ENCODE measurements at places on chromosomes 6 and 20.

DNA sequence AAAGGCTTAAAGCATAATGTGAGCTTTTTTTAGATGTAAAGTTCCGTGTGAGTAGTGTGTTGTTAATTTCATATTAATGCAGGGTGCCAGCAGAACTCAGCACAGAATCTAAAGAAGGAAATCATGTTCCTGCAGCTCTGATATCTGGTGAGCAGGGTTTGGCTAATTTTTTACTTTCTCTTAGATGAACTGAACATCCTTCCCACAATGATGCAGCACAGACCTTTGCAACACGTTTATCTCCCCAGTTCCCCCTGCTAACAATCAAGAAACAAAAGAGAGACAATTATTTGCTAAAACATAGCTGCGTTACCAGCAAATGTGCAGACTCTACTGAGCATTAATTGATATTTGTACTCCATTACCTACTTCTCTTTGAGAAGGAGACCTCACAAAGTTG lies 39.1 kb upstream of the ATXN1 start:
- peaks cover 2% of the 10 kb centered on the region for H3K4me1 ChIP-seq
- H3K27me3 ChIP-seq: no peaks in the 10 kb centered on the region
- H3K27ac ChIP-seq: peak overlapping the region; percentile 43
- no peak for DNase-seq
- no peaks in the 10 kb centered on the region for H3K36me3 ChIP-seq
- no peak overlapping the region for H3K4me3 ChIP-seq

- no peak overlapping the region for H3K27ac ChIP-seq
- H3K4me3 ChIP-seq: no peak overlapping the region
- H3K4me1 ChIP-seq: no peaks in the 10 kb centered on the region
Observed at GRCh38 chr20:5191829-5192569, 65.2 kb downstream of the CDS2 start.

DNA sequence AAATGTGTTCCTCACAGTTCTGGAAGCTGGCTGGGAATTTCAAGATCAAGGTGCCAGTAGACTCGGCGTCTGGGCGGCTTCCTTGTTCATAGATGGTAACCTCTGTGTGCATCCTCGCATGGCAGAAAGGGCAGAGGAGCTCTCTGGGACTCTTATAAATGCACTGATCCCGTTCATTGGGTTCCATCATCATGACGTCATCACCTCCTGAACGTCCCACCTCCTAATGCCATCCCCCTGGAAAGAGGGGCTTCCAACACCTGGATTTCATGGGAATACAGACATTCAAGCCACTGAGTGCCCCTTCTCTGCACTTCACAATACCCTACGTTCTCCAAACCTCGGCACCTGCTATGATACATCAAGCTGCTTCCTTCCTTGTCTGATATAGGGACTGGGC lies 37.5 kb upstream of the THBS2 start:
- H3K4me3 ChIP-seq: no peak overlapping the region
- no peak for DNase-seq
- no peaks in the 10 kb centered on the region for H3K36me3 ChIP-seq
- H3K4me1 ChIP-seq: peaks cover 17% of the 10 kb centered on the region
- no peak overlapping the region for H3K27ac ChIP-seq
- no peaks in the 10 kb centered on the region for H3K27me3 ChIP-seq

GRCh38 chr20:61192337-61192950 lies 59.6 kb upstream of the CDH4 start:
- H3K27me3 ChIP-seq: no peaks in the 10 kb centered on the region
- DNase-seq: no peak
- no peak overlapping the region for H3K27ac ChIP-seq
- no peaks in the 10 kb centered on the region for H3K4me1 ChIP-seq

- H3K27ac ChIP-seq: no peak overlapping the region
- peak; percentile 31 for DNase-seq
- H3K27me3 ChIP-seq: no peaks in the 10 kb centered on the region
Observed at GRCh38 chr6:111291336-111292259, 191.4 kb downstream of the REV3L start.

GRCh38 chr6:3740551-3741476 lies 10.7 kb downstream of the PXDC1 start:
- peaks cover 5% of the 10 kb centered on the region for H3K4me1 ChIP-seq
- H3K27ac ChIP-seq: no peak overlapping the region
- H3K36me3 ChIP-seq: peaks cover 47% of the 10 kb centered on the region

- H3K27me3 ChIP-seq: no peaks in the 10 kb centered on the region
- no peak overlapping the region for H3K27ac ChIP-seq
- H3K4me3 ChIP-seq: no peak overlapping the region
- no peaks in the 10 kb centered on the region for H3K36me3 ChIP-seq
- DNase-seq: no peak
Observed at GRCh38 chr6:144651234-144651633, 366.1 kb downstream of the UTRN start.

DNA sequence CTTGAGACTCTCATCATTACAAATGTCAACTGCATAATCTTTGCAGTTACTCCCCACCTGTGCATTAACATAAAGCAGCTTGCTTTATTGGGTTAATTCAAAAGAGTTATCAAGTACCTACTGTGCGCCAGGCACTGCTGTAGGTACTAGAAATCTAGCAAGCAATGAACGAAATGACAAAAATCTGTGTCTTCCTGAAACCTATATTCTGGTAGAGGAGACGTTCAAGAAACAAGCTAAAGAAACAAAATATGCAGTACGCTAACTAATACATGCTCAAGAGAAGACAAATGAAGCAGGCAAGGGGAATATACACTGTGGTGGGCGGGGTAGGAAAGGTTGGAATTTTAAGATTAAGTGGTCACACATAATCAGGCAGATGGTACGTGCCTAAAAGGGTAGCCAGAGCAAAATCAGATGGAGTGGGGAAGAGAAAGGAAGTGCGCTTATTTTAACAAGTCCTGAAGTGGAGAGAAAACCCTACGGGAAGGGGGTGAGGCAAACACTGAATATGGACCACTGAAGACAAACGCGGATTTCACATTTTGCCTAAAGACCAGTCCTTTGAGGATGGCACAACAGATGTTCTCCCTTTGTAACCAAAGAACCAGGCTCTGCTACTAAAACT lies 1.2 kb downstream of the ELOVL2 start:
- no peak overlapping the region for H3K4me3 ChIP-seq
- peaks cover 4% of the 10 kb centered on the region for H3K4me1 ChIP-seq
- no peak overlapping the region for H3K27ac ChIP-seq
- no peaks in the 10 kb centered on the region for H3K36me3 ChIP-seq
- peaks cover 3% of the 10 kb centered on the region for H3K27me3 ChIP-seq

DNA sequence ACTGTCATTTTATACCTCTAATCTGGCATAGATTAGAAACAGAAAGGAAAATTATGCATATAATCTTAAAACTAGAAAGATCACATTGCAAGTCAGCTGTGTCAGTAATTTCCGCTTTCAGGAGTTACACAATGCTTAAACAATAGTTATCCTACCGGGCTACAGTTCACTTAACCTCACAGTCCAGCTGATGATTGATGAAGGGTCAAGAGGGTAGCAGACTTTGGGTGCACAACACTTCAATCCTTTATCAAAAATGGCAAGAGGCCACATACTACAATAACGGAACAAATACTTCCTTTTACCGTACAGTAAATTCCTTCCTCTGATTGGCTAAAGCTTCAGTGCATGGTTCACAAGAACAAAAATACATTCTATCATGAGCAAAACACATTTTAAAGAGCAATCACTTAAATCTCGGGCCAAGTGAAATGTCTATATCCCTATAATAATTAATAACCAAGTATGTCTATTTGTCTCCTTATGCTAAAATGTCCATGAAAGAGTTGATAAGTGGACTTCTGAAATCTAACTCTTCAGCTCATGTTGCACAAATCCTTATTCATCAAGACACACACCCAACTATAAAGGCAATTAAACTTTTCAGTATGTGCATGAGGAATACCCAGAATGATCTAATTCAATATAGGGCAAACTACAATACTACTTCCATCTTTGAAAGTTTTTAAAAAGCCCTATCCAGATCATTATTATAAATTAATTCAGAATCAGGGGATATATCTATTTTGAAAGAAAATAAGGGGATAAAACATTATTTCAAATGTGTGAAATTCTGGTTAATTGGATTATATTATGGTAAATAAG lies 76.8 kb downstream of the HIVEP2 start:
- no peaks in the 10 kb centered on the region for H3K27me3 ChIP-seq
- H3K4me3 ChIP-seq: no peak overlapping the region
- no peaks in the 10 kb centered on the region for H3K4me1 ChIP-seq
- H3K27ac ChIP-seq: no peak overlapping the region

DNA sequence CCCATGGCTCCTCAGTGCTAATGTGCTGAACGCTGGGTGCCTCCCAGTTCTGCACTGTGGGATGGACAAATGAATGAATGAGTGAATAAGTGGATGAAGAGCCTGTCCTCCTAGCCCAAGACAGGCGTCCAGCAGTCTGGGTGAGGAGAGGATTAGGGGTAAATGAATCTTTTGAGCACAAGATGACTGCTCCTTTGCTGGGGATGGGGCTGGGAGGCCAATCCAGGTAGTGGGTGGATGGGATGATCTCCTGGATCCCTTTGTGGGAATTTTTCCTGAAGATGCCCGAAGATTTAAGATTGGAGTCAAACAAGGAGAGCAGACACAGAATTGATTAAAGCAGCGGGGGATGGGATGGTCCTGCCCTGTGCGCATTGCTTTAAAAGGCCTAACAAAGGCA lies 65.3 kb upstream of the MLN start:
- H3K4me1 ChIP-seq: no peaks in the 10 kb centered on the region
- H3K27me3 ChIP-seq: no peaks in the 10 kb centered on the region
- no peak overlapping the region for H3K4me3 ChIP-seq
- DNase-seq: no peak

- H3K36me3 ChIP-seq: no peaks in the 10 kb centered on the region
- H3K4me1 ChIP-seq: no peaks in the 10 kb centered on the region
- DNase-seq: no peak
- H3K27me3 ChIP-seq: no peaks in the 10 kb centered on the region
- no peak overlapping the region for H3K4me3 ChIP-seq
- no peak overlapping the region for H3K27ac ChIP-seq
Observed at GRCh38 chr6:157809613-157810012, 13.4 kb upstream of the SNX9 start.

DNA sequence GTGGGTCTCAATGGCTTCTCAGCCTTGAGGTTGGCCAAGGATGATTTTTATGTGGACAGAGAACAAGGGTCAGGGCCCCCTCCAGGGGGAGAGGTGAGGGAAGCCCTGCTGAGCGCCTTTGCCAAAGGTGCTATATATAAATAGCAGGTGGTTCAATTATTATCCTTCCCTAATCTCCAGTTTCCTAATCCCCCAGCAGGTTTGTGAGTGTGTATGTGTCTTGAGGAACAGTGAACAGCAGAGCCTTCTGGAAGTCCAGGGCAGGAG lies 3.2 kb upstream of the SIRPA start:
- no peaks in the 10 kb centered on the region for H3K36me3 ChIP-seq
- 0 out of 2 replicates have a peak, but pooled peaks cover 4% of the 10 kb centered on the region for H3K4me1 ChIP-seq
- no peak overlapping the region for H3K27ac ChIP-seq
- no peaks in the 10 kb centered on the region for H3K27me3 ChIP-seq

- DNase-seq: no peak
- H3K4me3 ChIP-seq: no peak overlapping the region
- H3K27ac ChIP-seq: no peak overlapping the region
- peaks cover 46% of the 10 kb centered on the region for H3K36me3 ChIP-seq
Observed at GRCh38 chr6:111409430-111409829, 73.6 kb downstream of the REV3L start.

DNA sequence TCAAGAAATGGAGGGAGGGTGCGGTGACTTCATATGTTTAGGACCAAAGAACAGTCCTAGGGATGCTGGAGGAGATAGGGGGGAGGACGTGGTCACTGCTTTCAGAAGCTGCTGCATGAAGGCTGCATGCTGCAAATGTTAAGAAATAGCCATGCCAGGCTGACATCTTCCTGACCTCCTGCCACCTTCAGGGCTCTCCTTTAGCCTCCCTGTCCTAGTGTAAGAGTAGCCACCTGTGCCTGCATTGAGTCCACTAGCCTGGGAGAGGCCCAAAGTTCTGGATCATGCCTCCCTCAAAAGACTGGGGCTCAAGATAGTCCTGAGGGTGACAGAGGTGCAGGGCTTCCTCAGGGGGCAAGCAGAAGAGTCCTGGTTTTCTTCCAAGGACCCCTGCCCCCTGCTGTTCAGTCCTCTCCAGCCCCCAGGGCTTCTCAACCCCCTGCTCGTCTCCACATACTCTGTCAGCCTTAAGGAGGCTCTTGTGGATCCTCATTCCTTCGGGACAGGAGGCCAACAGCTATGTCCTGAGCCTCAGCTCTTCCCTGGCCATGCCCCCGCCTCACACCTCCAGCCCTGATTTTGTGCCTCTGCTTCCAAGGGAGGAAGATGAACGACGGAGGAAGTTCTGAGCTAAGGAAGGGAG lies 96.3 kb downstream of the MRPL14 start:
- no peak overlapping the region for H3K27ac ChIP-seq
- no peak overlapping the region for H3K4me3 ChIP-seq
- H3K27me3 ChIP-seq: no peaks in the 10 kb centered on the region

- no peak overlapping the region for H3K27ac ChIP-seq
- H3K4me1 ChIP-seq: no peaks in the 10 kb centered on the region
- no peak overlapping the region for H3K4me3 ChIP-seq
Observed at GRCh38 chr6:42331019-42331418, 113.4 kb upstream of the MRPS10 start.

- DNase-seq: no peak
- H3K4me3 ChIP-seq: no peak overlapping the region
- no peaks in the 10 kb centered on the region for H3K27me3 ChIP-seq
- H3K4me1 ChIP-seq: no peaks in the 10 kb centered on the region
- no peak overlapping the region for H3K27ac ChIP-seq
- no peaks in the 10 kb centered on the region for H3K36me3 ChIP-seq
Observed at GRCh38 chr6:42378125-42378524, 73.6 kb downstream of the TRERF1 start.

- H3K27me3 ChIP-seq: no peaks in the 10 kb centered on the region
- no peak overlapping the region for H3K4me3 ChIP-seq
- H3K27ac ChIP-seq: no peak overlapping the region
- no peaks in the 10 kb centered on the region for H3K4me1 ChIP-seq
- H3K36me3 ChIP-seq: no peaks in the 10 kb centered on the region
- no peak for DNase-seq
Observed at GRCh38 chr20:6599876-6600735, 167.4 kb upstream of the BMP2 start.

Measured in SK-N-SH (cell line).